ENCODE measurements at places on chromosomes 6 and 20. TPM values are rescaled to one million over a fixed set of nuclear protein-coding genes. Genes with fewer than 3 reads are reported as not detected.
A peak's percentile ranks its signal among the peaks of the same experiment; 100 is the strongest.

Gene FOXC1
- 7.1 TPM for total RNA-seq

DNA sequence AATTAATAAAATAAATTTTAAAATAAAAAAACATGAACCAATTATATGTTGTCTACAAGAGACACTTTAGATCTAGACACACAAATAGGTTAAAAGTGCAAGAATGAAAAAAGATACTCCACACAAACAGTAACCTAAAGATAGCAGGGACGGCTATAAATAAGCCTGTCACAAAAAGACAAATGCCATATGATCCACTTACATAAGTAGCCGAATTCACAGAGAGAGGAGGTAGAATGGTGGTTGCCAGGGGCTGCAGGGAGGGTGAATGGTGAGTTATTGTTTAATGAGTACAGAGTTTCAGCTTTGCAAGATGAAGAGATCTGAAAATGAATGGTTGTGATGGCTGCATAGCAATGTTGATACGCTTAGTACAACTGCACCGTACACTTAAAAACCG is 32.7 kb downstream of the KATNA1 start:
- no peak overlapping the region for H3K4me3 ChIP-seq
- DNase-seq = no peak

Gene GATA5
- 0.69 TPM for total RNA-seq

- H3K36me3 ChIP-seq = no peaks in the 10 kb centered on the region
- H3K4me1 ChIP-seq = no peaks in the 10 kb centered on the region
- H3K4me3 ChIP-seq = no peak overlapping the region
- H3K27me3 ChIP-seq = no peaks in the 10 kb centered on the region
- no peak overlapping the region for H3K27ac ChIP-seq
- no peak for DNase-seq
Measured at GRCh38 chr6:48994811-48995210, 468.2 kb downstream of the MMUT start.

DNA sequence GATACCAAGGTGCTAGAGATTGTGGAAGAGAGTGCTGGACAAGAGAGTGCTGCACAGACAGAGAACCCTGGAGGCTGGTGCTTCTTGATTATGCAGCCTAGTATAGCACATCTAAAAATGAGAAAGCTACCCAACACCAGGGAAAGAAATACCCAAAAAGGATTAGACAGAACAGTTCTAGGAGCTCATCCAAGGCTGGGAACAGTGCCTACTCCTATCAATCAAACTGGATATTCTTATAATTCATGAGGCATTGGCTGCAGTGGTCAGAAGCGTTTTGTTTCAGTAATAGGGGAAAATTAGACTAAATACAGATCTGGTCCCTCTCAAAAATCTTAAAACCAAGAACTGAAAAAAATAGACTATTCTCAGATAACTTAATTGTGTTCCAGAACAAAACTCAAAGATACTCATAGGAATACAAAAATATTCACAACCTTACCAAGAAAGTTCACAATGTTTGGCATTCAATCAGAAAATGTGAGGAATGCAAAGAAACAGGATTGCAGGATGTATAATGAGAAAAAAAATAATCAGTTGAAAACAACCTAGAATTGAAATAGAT is 222.9 kb downstream of the EPHA7 start:
- no peak overlapping the region for H3K27ac ChIP-seq
- no peak overlapping the region for H3K4me3 ChIP-seq
- H3K4me1 ChIP-seq = no peaks in the 10 kb centered on the region
- no peak for DNase-seq
- no peaks in the 10 kb centered on the region for H3K27me3 ChIP-seq
- no peaks in the 10 kb centered on the region for H3K36me3 ChIP-seq

- no peaks in the 10 kb centered on the region for H3K36me3 ChIP-seq
- peak; percentile 48 for DNase-seq
- peak overlapping the region; percentile 80 for H3K27ac ChIP-seq
- H3K4me1 ChIP-seq = peaks cover 81% of the 10 kb centered on the region
- no peaks in the 10 kb centered on the region for H3K27me3 ChIP-seq
Measured at GRCh38 chr6:15264902-15265761, 19.3 kb downstream of the JARID2 start.

- H3K36me3 ChIP-seq = no peaks in the 10 kb centered on the region
- H3K4me3 ChIP-seq = no peak overlapping the region
- no peaks in the 10 kb centered on the region for H3K27me3 ChIP-seq
- peaks cover 76% of the 10 kb centered on the region for H3K4me1 ChIP-seq
- no peak for DNase-seq
- H3K27ac ChIP-seq = peak overlapping the region; percentile 27
Measured at GRCh38 chr6:119312441-119312840, 37.1 kb downstream of the MAN1A1 start.

GRCh38 chr20:13960525-13960924 is 29.9 kb downstream of the SEL1L2 start:
- no peak overlapping the region for H3K27ac ChIP-seq
- no peak for DNase-seq
- no peaks in the 10 kb centered on the region for H3K27me3 ChIP-seq
- H3K4me1 ChIP-seq = no peaks in the 10 kb centered on the region

Gene HBS1L
- total RNA-seq = 87.1 TPM

Gene CLPSL1
- total RNA-seq = not detected

DNA sequence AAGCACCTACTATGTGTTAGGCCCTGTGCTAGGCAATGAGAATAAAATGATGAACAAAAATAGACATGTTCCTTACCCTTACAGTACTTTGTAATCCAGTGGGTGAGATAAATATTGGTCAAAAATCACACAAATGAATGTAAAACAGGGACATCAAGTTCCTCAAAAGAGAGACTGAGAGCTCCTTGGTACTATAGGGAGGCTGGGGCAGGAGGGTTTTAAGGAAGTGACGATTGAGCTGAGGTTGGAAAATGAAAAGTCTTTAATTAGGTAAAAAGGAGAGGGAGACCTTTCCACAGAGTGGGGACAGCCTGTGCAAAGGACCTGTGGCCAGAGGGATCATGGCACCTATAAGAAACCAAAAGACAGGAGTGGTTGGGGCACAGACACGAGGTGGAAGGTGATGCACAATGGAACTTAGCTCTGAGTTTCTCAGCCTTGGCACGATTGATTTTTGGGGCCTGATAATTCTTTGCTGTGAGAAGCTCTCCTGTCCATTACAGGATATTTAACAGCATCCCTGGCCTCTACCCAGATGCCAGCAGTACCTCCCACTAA is 140.3 kb downstream of the CEP57L1 start:
- no peaks in the 10 kb centered on the region for H3K36me3 ChIP-seq
- no peak overlapping the region for H3K27ac ChIP-seq
- H3K4me3 ChIP-seq = no peak overlapping the region
- H3K27me3 ChIP-seq = no peaks in the 10 kb centered on the region
- H3K4me1 ChIP-seq = peaks cover 22% of the 10 kb centered on the region
- DNase-seq = no peak

DNA sequence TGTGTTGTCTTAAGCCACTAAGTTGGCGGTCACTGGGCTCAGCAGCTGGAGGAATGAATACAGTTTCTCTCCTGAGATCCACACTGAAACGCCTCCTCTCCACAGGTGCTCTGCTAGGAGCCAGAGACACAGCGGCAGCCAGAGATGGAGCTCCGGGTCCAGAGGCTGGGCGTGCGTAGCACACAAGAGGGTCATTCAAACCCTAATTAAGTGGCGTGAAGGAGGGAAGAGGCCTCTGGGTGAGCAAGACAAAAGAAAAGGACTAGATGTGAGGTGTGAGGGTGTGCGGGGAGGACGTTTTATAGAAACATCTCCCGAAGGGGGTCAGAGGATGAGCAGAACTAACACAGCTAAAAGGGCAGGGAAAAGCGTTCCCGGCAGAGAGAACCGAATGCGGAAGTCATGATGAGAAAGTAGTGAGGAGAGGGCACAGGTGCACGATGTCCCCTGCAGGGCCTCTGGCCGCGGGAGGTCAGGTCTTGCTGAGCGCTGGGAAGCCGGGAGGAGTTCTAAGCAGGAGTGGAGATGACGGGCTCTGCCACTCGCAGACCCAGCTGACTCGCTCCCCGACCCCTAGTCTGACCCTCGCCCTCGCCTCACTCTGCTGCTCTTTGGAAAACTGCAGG is 54.4 kb downstream of the BMP7 start:
- H3K36me3 ChIP-seq = no peaks in the 10 kb centered on the region
- no peaks in the 10 kb centered on the region for H3K27me3 ChIP-seq
- H3K4me1 ChIP-seq = peaks cover 12% of the 10 kb centered on the region
- H3K4me3 ChIP-seq = no peak overlapping the region
- DNase-seq = no peak
- no peak overlapping the region for H3K27ac ChIP-seq

GRCh38 chr6:5723841-5724691 is 282.7 kb downstream of the NRN1 start:
- H3K36me3 ChIP-seq = no peaks in the 10 kb centered on the region
- no peak overlapping the region for H3K4me3 ChIP-seq
- H3K27me3 ChIP-seq = no peaks in the 10 kb centered on the region
- H3K27ac ChIP-seq = no peak overlapping the region
- peak; percentile 24 for DNase-seq

DNA sequence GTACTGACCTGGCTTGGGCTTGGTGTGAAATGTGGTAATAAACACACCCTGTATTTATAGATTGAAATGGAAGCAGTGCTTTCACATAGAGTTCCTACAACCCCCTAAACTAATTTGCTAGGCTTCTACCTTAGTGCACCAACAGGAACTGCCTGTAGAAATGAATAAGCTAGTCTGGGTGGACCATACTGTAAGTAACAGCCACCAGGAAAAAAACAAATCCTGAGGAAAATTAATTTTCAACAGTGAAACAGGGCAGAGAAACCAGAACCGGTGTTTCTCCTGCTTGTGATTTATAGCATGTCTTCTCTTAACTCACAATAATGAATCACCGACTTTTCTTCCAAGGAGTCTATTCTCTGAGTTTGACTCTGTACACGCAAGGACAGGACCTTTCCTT is 184.8 kb upstream of the HDAC2 start:
- H3K36me3 ChIP-seq = no peaks in the 10 kb centered on the region
- H3K4me3 ChIP-seq = no peak overlapping the region
- H3K27me3 ChIP-seq = no peaks in the 10 kb centered on the region
- no peak for DNase-seq

Gene BTNL2
- total RNA-seq = not detected

- H3K27ac ChIP-seq = peak overlapping the region; percentile 81
- DNase-seq = no peak
- H3K4me3 ChIP-seq = no peak overlapping the region
- peaks cover 24% of the 10 kb centered on the region for H3K4me1 ChIP-seq
- H3K36me3 ChIP-seq = no peaks in the 10 kb centered on the region
Measured at GRCh38 chr6:73565767-73566485, 45.1 kb upstream of the EEF1A1 start.

DNA sequence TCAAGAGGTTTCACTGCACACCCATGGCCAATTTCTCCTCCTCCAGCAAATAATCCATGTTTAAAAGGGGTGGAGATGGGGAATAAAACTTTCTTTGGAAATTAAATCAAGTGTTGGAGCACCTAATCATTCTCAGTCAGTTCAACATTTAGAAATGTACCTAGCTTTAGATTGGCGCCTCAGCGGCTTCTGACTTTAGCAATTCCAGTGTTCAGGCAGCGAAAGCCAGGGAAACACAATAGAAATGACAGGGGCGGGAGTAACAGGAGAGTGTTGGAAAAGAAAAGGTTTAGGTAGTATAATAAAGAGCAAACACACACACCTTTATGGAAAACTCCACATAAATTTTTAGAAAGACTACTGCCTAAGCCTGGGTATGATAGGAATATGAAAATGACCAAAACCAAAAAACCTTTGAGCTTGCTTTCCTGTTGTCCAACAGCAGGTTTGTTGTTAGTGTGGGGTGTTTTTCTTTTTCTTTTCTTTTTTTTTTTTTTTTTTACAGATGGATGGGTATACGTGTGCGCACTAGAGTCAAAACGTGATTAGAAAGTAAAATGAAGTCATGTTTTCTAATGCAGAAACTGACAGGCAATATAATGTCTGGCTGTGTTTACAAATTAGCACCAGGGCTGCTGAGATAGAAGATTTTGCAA is 7.7 kb downstream of the TFAP2A start:
- H3K27me3 ChIP-seq = peaks cover 100% of the 10 kb centered on the region
- peaks cover 33% of the 10 kb centered on the region for H3K4me1 ChIP-seq
- DNase-seq = no peak
- H3K36me3 ChIP-seq = no peaks in the 10 kb centered on the region

Gene SLC13A3
- 0.30 TPM for total RNA-seq

DNA sequence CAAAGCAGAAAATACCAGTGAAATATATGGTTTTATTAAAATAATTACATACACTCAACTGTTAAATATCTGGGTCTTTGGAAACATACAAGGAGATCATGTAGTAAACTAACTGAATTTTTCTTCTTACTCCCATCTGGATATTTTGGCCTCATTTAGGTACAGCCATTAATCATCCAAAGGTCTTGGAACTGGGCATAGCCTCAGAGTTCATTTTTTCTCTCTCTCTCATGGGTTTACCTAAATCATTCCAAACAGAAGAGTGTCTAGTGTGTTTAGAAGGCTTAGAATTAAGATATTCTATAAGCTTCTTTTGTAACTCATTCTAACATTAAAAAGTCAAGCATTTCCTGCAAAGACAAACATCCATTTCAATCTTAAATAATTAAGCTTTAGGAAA is 79.4 kb downstream of the HMGCLL1 start:
- H3K36me3 ChIP-seq = no peaks in the 10 kb centered on the region
- H3K4me3 ChIP-seq = no peak overlapping the region
- no peaks in the 10 kb centered on the region for H3K27me3 ChIP-seq
- H3K27ac ChIP-seq = no peak overlapping the region
- H3K4me1 ChIP-seq = no peaks in the 10 kb centered on the region

DNA sequence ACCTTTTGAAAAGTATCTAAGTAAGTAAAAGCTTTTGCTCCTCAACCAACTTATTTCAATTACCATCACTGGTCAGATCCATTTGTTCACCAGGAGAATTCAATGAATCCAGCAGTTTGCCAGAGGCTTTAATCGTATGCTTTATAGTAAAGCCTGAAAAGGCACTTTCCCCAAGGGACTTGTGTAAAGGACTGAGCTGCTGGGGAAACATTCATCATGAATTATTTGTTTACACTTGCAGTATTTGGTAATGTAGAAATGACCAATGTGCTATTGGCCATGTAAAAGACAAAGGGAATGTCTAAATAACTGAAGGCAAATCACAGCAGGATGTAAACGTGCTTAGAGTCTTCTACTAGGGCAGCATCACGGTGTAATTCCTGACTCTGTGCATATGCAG is 471.4 kb downstream of the ADGRB3 start:
- no peak overlapping the region for H3K27ac ChIP-seq
- H3K4me1 ChIP-seq = no peaks in the 10 kb centered on the region

Gene PROKR2
- not detected for total RNA-seq

- H3K4me1 ChIP-seq = no peaks in the 10 kb centered on the region
- H3K27ac ChIP-seq = no peak overlapping the region
- peaks cover 62% of the 10 kb centered on the region for H3K36me3 ChIP-seq
- no peak overlapping the region for H3K4me3 ChIP-seq
Measured at GRCh38 chr20:62170536-62170935, 12.3 kb upstream of the MTG2 start.

Gene OGFR
- 19.2 TPM for total RNA-seq

Gene PREX1
- total RNA-seq = 11.2 TPM

Gene PACRG
- total RNA-seq = 10.5 TPM
